ENCODE measurements at places on chromosomes 2 and 18. TPM values are rescaled to one million over a fixed set of nuclear protein-coding genes. Genes with fewer than 3 reads are reported as not detected.

GRCh38 chr2:109208071-109208950, 79.3 kb downstream of the SH3RF3 start:
- H3K4me1 ChIP-seq = peaks cover 5% of the 10 kb centered on the region
- H3K36me3 ChIP-seq = no peaks in the 10 kb centered on the region
- no peak for DNase-seq
- H3K27ac ChIP-seq = no peak overlapping the region
- no peak overlapping the region for H3K4me3 ChIP-seq
- no peaks in the 10 kb centered on the region for H3K27me3 ChIP-seq

DNA sequence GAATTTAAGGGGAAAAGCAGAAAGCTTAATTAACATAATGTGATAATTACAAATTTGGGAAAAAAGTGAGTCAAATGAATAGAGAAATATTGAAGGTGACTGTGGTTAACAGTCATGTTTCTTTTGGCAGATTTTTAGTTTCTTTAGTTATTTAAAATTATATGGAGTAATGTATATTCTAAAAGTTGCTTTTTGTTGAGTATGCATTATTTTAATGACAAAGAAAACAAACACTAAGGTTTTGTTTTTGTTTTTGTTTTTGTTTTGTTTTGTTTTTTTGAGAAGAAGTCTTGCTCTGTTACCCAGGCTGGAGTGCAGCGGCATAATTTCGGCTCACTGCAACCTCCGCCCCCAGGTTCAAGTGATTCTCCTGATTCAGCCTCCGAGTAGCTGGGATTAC, 30.3 kb upstream of the MTCL1 start:
- DNase-seq = no peak
- H3K27me3 ChIP-seq = no peaks in the 10 kb centered on the region
- peaks cover 8% of the 10 kb centered on the region for H3K4me1 ChIP-seq

GRCh38 chr2:161177969-161178368, 17.7 kb downstream of the TANK start:
- no peaks in the 10 kb centered on the region for H3K27me3 ChIP-seq
- peaks cover 26% of the 10 kb centered on the region for H3K4me1 ChIP-seq
- H3K27ac ChIP-seq = no peak overlapping the region
- H3K4me3 ChIP-seq = no peak overlapping the region
- H3K36me3 ChIP-seq = peaks cover 29% of the 10 kb centered on the region
- no peak for DNase-seq

GRCh38 chr2:11032396-11032795, 120.7 kb downstream of the KCNF1 start:
- H3K36me3 ChIP-seq = no peaks in the 10 kb centered on the region
- no peak for DNase-seq
- no peaks in the 10 kb centered on the region for H3K4me1 ChIP-seq
- H3K27me3 ChIP-seq = no peaks in the 10 kb centered on the region

DNA sequence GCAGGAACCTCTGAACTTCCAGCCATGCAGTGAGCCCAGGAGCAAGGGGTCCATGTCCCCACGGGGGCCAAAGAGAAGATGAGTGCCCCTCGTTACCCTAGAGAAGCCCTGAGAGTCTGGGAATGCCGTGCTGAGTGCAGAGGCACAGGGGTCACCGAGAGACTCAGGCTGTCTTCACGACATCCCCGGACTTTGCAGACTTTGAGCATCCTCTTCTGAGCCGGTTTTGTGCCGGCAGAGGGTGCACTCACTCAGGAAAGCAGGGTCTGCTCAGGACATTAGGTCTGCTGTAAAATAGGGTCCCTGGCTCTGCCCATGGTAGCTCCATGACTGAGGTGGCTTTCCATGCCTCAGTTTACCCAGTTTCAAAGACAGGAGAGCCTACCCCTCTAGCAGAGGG, 71.0 kb downstream of the GALNT14 start:
- no peaks in the 10 kb centered on the region for H3K4me1 ChIP-seq
- H3K27me3 ChIP-seq = no peaks in the 10 kb centered on the region
- H3K36me3 ChIP-seq = no peaks in the 10 kb centered on the region
- DNase-seq = no peak

- no peak overlapping the region for H3K27ac ChIP-seq
- no peaks in the 10 kb centered on the region for H3K36me3 ChIP-seq
- DNase-seq = no peak
These were observed 80.4 kb upstream of the RND3 start for GRCh38 chr2:150567771-150568301.

- no peak within 1 kb of the TSS for H3K4me3 ChIP-seq
- no peaks in the 10 kb centered on the region for H3K4me1 ChIP-seq
- H3K27me3 ChIP-seq = peaks cover 6% of the 10 kb centered on the region
- DNase-seq = no peak
These were observed at the start of gene ANTXR1 for GRCh38 chr2:69013142-69013839. Gene ANTXR1 (plus strand): TSS chr2:69013179. CDS start chr2:69013500, 321 bp downstream.

- no peak for DNase-seq
- H3K4me1 ChIP-seq = no peaks in the 10 kb centered on the region
- no peaks in the 10 kb centered on the region for H3K27me3 ChIP-seq
- no peak overlapping the region for H3K27ac ChIP-seq
- no peak overlapping the region for H3K4me3 ChIP-seq
These were observed 633.4 kb downstream of the DPP10 start for GRCh38 chr2:115075800-115076199.

DNA sequence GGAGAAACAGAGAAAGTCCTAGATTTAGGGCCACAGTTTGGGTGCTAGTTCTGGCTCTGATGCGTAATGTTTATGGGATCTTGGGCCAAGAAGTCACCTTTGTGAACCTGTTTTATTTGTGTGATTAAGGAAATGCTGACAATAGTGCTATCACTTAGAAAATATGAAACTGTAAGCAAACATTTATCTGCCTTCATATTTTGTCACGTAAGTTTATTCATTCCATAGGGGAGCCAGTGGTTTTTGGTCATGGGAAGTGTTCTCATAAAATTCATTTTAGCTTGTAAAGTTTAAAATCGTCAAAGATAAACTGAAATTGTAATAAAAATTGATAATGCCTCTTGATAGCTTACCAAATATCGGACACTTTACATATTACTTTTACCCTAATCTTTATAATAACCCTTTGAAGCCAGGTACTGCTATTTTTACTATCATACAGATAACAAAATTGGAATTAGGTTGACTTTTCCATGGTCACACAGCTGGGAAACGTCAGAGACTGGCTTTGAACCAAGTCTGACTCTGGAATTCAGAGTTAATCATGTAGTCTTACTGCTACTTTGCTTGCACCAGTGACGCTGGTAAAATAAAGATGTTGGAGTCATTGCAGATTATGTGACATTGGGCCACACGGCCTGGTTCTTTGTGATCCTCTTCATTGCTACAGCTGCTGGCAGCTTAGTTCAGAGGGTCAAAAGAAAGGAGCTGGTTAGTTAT, 99.7 kb downstream of the ICA1L start:
- H3K4me3 ChIP-seq = no peak overlapping the region
- no peaks in the 10 kb centered on the region for H3K4me1 ChIP-seq
- no peaks in the 10 kb centered on the region for H3K27me3 ChIP-seq
- H3K27ac ChIP-seq = no peak overlapping the region
- H3K36me3 ChIP-seq = no peaks in the 10 kb centered on the region

DNA sequence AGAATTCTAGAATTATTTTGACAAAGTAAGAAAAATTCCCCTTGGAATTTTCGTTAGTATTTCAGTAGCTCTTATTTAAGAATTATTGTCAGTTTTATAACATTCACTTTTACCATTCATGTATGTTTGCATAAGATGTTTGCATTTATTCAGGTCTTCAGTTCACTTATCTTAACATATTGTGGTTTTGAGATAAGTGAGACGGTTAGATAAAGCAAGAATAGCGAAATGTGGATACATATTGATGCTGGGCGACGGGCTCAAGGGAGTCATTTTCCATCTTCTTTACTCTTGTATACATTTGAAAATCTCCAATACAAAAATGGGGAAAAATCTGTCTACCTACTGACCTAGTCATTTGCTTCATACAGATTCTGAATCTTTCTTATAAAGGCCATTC, 156.7 kb upstream of the HDAC4 start:
- no peaks in the 10 kb centered on the region for H3K36me3 ChIP-seq
- no peaks in the 10 kb centered on the region for H3K27me3 ChIP-seq
- H3K4me1 ChIP-seq = no peaks in the 10 kb centered on the region
- no peak overlapping the region for H3K27ac ChIP-seq

DNA sequence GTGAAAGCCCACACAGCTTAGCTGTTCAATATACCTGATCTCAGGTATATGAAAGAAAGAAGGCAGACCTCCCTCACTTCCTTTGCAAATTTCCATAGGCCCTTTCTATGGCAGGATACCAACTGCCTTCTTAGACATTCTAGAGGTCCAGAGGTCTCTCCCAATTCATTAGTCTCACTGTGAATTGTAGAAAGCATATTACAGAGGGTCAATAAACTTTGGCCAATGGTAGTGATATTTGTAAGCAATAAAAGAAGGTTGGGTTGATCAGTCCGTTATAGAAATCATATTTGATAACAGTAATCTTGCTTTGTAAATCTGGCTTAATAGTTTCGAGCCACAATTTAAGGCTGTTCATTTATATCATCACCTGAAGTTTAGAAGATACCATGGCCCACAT, 50.7 kb upstream of the ATP8B1 start:
- no peaks in the 10 kb centered on the region for H3K36me3 ChIP-seq
- no peak overlapping the region for H3K4me3 ChIP-seq
- H3K4me1 ChIP-seq = no peaks in the 10 kb centered on the region
- H3K27ac ChIP-seq = no peak overlapping the region

DNA sequence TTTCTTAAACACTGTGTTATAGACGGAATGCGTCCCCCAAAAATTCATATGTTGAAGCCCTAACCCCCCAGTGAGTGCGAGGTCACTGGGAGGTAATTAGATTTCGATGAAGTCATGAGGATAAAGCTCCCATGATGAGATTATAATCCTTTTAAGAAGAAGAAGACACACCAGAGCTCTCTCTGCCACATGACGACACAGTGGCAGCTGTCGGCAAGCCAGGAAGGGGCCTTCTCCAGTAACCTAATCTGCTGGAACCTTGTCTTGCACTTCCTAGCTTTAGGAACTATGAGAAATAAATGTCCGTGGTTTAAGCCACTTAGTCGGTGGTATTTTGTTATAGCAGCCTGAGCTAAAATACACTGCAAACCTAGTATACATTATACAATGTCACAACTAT, 12.3 kb downstream of the TMEM237 start:
- no peak overlapping the region for H3K4me3 ChIP-seq
- no peaks in the 10 kb centered on the region for H3K27me3 ChIP-seq
- no peaks in the 10 kb centered on the region for H3K36me3 ChIP-seq
- DNase-seq = no peak

- no peaks in the 10 kb centered on the region for H3K27me3 ChIP-seq
- H3K36me3 ChIP-seq = no peaks in the 10 kb centered on the region
- H3K4me1 ChIP-seq = peaks cover 81% of the 10 kb centered on the region
- H3K4me3 ChIP-seq = peak overlapping the region; percentile 47
These were observed 54.3 kb downstream of the PKDCC start for GRCh38 chr2:42102024-42102590.

DNA sequence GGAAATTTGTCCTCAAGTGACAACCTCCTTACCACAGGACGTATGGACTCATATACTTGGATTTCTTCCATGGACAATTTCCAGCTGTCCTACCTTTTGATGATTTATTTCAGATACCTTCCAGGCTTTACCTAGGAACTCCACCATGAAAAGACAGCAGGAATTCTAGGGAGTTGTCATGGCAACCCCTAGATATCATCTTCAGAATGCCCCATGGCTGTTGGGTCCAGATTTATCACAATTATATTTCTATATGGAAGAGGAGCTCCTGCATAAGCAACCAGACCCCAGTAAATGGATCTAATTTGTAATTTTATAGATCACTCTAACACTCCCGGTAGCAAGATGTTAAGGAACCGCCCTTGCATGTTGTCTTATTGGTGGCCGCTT, 102.3 kb upstream of the ZNF521 start:
- no peak overlapping the region for H3K27ac ChIP-seq
- H3K4me1 ChIP-seq = no peaks in the 10 kb centered on the region
- H3K4me3 ChIP-seq = no peak overlapping the region
- no peaks in the 10 kb centered on the region for H3K27me3 ChIP-seq

The CENPO gene
- total RNA-seq = 25.5 TPM

The WNT10A gene
- 20.6 TPM for total RNA-seq

The MERTK gene
- 1.0 TPM for total RNA-seq

The DNER gene
- not detected for total RNA-seq

The LCT gene
- total RNA-seq = 0.11 TPM

The TMEM163 gene
- not detected for total RNA-seq

The NYAP2 gene
- total RNA-seq = not detected

The CRYGC gene
- total RNA-seq = not detected

The KCNJ3 gene
- total RNA-seq = not detected

The CHST9 gene
- total RNA-seq = not detected

The CXCR1 gene
- not detected for total RNA-seq

Data from GM12878 (cell line).